T-helper 22 cell (primary cell): ENCODE measurements at places on chromosomes 12 and 14.

DNA sequence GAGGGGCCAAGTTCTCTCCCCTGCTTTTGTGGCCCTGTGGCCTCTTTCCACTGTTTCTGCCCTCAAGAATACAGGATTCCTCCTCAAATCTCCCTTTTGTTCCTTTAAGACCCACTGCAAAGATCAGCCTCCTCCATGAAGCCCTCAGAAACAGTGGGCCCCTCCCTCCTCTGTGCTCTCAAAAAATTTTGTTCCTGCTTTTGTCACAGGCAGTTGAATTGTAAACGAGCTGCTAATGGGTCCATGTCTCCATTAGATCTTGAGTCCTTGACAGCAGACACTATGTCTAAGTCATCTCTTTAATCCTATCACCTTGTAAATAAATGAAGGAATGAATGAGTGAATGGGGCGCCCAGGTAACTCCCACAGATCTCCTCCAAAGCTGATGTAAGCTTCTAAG is 175.2 kb downstream of the ESRRB start:
- DNase-seq, result no peak

DNA sequence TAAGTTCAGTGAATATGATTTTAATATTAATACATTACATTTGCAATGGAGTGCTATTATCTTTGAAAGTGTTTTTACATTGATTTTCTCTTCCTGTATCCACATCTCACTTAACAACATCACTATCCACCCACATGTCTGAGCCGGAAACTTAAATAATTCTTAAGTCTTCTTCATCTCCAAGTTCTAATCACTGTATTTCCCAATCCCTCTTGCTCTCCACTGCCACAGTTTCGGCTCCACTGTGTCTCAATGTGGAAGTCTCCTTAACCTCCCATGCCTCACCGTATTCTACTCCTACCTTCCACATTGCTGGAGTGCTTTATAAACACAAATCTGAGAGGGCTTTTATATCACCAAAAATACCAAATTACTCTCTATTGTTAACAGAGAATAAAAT is 25.3 kb downstream of the RTN1 start:
- DNase-seq, result no peak

GRCh38 chr12:112419297-112420133 is 768 bp downstream of the PTPN11 start:
- DNase-seq, result no peak

- DNase-seq, result peak; percentile 59
Measured at GRCh38 chr12:6607751-6608591, 792 bp upstream of the CHD4 start.

GRCh38 chr12:58523360-58523759 is 396.9 kb downstream of the LRIG3 start:
- DNase-seq, result no peak

DNA sequence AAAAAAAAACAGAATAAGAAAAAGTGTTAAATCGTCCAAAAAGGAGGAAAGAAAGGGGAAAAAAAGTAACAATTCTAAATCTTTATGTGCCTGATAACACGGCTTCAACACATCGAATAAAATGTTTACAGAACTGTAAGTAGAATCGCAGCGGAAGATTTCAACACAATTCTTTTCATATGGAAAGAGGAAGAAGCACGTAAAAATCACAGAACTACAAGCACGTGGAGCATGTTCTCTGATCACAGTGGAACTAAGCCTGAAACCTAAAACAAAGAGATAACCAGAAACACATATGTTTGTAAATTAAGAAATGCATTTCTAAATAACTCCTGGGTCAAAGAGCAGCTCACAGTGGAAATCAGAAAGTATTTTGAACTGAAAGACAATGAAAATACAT is 8.7 kb downstream of the CLEC7A start:
- DNase-seq, result no peak

DNA sequence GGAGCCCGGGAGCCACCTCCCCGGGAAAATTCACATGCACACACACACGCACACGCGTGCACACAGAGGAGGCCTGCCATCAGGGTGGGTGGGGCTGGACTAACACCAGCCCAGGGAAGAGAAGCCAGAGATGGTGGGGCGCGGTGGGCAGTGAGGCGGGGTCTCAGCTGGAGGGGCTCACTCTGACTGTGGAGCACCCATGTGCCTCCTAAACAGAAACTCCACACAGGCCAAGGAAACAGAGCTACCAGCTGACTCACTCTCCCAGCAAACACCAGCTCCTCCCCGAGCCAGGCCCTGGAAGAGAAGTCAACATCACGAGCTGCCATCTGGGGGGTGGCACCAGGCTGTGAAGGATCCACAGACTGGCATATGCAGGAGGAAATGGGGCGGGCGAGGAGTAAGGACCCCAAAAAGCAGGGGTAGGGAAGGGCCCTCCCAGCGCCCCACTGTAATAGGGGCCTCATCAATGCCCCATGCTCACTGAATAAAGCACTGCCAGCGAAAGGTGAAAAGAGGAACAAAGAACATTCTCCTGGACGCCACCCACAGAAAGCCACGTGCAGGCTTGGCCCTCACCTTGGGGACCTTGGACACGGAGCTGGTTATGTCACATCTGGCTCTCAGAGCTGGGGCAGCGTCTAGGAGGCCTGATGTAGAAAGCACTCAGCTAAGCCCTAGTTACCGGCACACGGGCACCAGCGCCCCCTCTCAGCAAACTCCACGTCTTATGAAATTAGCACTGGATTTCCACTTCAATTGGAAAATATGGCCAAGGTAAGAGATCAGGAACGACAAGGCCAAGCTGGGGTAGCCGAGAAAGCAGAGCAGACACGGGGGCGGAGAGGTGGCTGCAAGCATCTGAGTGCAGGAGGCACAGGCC is 8.4 kb upstream of the INF2 start:
- DNase-seq, result no peak

DNA sequence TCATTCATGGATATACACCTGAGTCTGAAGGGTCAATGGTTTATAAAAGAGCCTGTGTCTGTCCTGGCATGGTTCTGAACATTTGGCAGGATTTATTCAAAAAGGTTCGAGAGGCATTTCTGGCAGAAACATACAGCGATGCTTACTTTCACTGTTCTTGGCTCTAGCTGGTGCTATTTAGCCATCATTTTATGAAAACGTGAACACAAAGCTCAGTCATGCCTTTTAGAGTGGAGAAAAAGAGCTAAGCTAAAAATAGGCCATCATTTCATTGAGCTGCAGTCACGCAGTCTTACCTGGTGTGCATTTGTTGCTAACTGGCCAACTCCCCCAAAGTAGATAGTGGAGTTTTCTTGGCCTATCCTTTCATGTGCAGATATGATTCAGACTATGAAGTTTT is 1209.5 kb downstream of the SLC16A7 start:
- DNase-seq, result no peak

- no peak for DNase-seq
Measured at GRCh38 chr12:56714431-56714929, 10.6 kb downstream of the NACA start.

- no peak for DNase-seq
Measured at GRCh38 chr14:35344107-35344807, 52.1 kb downstream of the PSMA6 start.

DNA sequence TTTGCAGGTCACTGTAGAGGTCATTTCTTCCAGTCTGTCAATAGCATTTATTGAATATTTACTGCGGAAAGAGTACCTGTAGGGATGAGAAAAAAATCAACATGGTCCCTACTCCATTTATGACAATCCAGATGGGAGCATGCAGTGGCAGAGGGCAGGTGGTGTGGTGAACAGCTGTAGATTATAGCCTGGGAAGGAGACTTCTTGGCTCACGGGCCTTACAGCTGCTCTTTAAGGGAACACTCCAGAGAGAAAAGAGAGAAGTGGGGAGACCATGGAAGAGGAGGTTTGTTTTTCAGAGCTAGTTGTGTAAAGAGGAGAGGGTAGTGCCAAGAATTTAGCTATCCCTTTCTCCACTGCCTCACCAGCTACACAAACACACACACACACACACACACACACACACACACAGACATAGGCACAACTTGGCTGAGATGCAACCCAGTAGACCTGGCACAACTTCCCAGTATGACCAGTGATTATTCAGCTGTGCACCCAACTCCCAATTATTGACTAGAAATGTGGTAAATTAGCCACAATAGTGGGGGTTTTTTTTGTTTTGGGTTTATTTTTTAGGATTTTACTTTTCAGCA is 41.0 kb downstream of the GPHB5 start:
- DNase-seq, result no peak
